ENCODE measurements at places on chromosomes 6 and 20.
A peak's percentile ranks its signal among the peaks of the same experiment; 100 is the strongest.

DNA sequence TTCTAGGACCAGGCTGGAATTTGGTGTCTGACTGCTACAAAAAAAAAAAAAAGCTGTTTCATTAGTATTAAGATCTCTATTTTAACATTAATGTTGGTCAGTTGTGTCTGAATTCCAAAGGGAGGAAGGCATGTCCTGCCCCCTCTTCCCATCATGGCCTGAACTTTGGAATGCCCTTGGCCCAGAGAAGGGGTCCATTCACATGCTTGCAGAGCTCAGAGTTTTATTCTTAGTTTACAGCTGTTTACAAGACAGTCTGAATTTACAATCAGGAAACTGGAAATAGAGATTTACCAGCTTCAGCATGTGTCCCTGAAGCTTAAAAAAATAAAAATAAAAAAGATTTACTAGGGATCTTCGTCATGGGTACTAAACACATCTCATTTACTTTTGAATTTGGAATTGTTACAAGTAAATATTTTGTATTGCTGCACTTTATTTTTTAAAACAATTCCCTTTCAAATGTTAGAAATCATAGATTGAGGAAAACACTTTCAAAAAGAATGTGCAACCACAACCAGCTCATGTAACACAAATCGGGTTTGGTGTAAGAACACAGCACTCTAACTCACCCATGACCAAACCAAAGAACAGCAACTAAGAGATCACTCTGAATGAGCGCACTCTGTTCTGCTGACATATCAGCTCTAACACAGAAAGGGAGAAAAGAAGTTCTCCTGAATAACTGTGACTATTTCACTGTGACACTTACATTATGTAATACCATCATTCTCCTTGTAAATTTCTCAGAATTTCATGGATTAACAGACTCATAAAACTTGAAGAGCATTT is 6.6 kb upstream of the SERPINB6 start:
- no peak for DNase-seq

- no peak for DNase-seq
Measured at GRCh38 chr6:105646391-105646867, 243.5 kb upstream of the PREP start.

DNA sequence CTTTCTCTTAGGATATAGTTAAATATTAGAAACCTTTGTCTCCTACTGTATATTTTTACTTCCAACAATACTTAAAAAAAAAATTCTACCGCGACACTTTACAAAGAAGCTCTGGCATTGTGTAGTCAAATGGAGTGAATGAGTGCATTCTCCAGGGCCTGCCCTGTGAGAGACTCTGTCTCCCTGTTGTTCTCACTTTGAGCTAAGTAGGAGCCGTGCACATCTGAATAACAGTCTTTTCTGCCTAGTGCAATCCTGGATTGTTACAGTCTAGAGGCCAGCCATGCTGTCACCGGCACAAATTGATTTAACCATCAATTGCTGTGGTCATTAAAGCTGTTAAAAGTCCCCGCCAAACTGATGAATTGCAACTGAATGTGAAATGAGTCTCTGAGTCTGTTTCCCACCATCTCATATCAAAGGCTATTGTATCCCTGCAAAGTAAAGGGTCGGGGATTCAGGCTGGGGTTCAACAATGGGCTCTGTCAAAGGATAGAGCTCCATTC is 156.0 kb downstream of the RFPL4B start:
- DNase-seq = no peak

GRCh38 chr20:61556673-61557072 is 304.6 kb downstream of the CDH4 start:
- no peak for DNase-seq

GRCh38 chr6:89352278-89353117 is at the start of gene UBE2J1:
Gene UBE2J1, minus strand, starts transcription at chr6:89352722. Its CDS starts 153 bp downstream, at chr6:89352569.
- peak; percentile 65 for DNase-seq

- DNase-seq = peak; percentile 69
Measured at GRCh38 chr20:62740286-62741141, 31.9 kb downstream of the NTSR1 start.

DNA sequence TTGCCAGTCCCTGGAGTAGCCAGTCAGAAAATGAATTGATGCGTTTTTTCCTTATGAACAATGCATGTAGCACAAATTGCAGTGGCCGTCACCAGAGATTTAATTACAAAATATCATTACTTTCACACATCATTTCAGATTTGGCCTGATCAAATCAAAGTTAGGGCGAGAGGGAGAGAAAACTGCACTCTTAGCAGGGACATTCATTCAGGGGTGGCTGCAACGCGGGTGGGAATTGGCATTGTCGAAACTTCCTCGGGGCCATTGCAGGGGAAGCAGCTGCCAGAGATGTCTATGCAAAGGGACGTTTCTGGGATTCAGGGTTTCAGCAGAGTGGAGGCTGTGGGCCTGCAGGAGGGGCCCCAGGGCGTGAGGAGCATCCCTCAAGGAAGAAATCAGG is 76.5 kb upstream of the TOP1 start:
- no peak for DNase-seq

DNA sequence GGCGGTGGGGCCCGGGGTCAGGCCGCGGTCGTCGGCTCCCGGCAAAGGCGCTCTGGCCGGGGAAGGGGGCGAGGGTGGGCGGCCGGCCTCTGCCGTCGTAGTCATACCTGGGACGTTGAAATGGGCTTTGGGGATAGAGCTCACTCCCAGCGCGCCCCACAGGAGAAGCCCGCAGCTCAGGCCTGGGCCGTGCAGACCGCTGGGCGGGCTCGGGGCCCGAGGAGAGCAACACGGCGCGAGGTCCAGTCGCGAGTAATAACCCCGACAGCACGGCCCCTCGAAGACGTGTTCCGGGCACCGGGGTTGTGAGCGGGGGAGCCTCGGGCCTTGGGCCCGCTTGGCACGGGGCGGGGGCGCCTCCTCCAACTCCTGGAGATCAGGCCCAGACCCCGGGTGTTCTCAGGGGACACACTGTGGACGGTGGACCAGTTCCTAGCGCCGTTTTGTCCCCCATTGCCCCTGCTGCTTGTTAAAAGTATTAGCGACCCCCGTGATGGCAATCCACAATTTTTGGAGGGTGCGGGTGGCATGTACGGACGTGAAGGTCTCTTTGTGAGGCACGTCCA is 10.9 kb downstream of the FOXC1 start:
- no peak for DNase-seq

DNA sequence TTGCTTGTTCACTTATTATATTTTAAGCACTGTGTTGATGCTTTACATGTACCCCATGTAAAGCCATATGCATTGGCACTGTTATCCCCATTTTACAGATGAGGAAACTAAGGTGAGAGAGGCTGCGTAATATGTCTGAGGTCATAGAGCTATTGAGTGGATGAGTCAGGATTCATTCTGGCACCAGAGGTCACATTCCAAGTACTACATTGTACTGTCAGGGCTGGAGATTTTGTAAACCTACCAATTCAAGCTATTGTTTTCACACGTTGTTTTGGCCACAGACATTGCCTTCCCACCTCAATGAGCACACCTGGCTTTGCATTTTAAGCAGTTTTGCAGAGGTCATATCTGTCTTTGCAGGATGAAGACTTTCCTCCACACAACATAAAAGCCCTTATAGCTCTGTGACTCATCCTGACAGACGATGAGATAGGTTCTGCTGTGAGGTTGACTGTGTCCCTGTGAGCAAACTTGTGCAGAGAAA is 33.2 kb downstream of the ANKS1A start:
- DNase-seq = no peak

DNA sequence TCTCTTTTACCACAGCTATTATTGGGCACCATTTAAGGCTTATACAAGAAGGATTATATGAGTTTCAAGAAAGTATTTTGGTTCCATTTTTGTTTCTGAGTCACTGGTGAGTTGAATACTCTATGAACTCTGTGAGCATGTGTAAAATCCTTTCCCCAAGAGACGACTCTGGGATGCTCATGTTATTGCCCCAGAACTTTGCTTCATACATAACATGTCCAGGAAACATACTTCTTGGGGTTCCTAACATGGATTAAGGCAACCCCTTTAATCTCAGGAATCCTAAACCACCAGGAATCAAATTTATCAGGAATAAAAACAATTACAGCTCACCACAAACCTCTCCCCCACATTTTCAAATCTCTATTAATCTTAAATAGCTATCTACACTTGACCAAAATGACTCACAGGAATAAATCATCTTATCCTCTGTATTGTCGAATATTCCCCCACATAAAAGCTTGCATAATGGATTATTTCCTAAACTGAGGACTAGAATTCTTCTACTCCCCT is 117.5 kb upstream of the COL21A1 start:
- no peak for DNase-seq

- DNase-seq = no peak
Measured at GRCh38 chr20:62377615-62378178, 9.2 kb upstream of the RPS21 start.

GRCh38 chr20:51565298-51566144 is 23.0 kb upstream of the NFATC2 start:
- DNase-seq = no peak

GRCh38 chr6:16320533-16321340 is 82.3 kb downstream of the GMPR start:
- no peak for DNase-seq

DNA sequence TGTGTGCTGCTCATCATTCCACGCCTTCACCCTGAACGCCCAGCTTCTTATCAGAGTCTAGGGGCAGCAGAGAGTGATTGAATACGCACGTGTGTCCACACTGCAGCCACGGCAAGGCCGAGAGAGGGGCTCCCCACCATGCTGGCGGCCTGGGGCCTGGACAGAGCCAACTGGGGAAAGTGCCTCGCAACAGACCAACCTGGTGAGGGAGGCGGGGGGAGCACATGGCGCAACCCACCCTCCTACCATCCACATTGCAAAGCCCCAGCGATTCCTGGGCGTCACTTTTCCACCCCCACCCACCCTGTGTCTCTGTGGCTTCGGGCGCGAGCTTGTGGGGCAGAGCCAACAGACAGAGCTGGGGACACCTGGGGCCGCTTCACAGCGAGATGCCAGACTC is 66.4 kb upstream of the DUSP22 start:
- DNase-seq = no peak

- DNase-seq = no peak
Measured at GRCh38 chr6:133542056-133542821, 301.1 kb downstream of the EYA4 start.

GRCh38 chr6:46323312-46323965 is 152.7 kb upstream of the ENPP5 start:
- no peak for DNase-seq

DNA sequence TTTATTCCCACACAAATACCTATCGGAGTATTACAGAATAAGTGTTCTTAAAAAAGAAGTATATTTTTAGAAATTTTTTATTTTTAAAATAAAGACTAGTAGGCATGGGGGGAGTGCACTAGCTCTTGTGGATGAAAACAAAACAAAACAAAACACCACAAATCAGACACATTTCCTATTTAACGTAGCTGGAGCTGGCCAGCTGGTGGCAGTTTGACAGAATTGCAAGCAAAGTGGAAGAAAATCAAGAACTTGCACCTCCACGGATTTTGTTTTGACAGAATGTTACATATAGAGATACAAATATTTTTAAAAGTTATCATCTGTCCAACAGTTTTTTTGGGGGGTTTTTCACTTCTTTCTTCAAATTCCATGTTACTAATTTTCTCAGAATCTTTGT is 63.6 kb upstream of the SNRPB2 start:
- no peak for DNase-seq

- DNase-seq = no peak
Measured at GRCh38 chr6:14467591-14467990, 350.0 kb downstream of the CD83 start.

DNA sequence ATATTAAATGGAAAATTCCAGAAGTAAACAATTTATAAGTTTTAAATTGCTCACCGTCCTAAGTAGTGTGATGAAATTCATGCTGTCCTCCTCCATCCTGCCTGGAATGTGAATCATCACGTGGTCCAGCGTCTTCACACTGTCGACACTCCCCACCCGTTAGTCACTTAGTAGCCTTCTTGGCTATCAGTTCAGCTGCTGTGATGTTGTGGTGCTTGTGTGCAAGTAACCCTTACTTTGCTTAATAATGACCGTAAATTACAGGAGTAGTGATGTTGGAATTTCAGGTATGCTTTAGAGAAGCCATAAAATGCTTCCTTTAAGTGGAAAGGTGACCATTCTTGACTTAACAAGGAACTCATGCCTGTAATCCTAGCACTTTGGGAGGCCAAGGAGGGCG is 25.2 kb downstream of the RIOK1 start:
- no peak for DNase-seq

DNA sequence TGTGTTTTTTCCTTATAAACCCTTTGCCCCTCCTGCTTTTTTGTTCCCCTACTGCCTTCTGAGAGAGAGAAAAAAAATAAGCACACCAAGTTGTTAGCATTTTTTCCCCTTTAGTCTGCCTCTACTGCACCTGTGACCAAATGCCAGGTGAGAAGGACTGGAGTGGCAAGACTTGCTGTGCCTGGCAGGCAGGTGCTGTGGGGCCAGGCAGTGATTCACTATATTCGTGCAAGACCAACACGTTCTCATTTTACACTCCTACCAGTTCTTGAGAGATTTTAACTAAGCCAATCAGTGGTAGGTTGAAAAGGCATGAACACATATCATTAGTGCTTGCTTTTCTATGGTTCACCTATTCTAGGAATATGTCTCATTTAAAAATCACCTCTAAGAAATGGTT is 109.7 kb downstream of the FIG4 start:
- no peak for DNase-seq

DNA sequence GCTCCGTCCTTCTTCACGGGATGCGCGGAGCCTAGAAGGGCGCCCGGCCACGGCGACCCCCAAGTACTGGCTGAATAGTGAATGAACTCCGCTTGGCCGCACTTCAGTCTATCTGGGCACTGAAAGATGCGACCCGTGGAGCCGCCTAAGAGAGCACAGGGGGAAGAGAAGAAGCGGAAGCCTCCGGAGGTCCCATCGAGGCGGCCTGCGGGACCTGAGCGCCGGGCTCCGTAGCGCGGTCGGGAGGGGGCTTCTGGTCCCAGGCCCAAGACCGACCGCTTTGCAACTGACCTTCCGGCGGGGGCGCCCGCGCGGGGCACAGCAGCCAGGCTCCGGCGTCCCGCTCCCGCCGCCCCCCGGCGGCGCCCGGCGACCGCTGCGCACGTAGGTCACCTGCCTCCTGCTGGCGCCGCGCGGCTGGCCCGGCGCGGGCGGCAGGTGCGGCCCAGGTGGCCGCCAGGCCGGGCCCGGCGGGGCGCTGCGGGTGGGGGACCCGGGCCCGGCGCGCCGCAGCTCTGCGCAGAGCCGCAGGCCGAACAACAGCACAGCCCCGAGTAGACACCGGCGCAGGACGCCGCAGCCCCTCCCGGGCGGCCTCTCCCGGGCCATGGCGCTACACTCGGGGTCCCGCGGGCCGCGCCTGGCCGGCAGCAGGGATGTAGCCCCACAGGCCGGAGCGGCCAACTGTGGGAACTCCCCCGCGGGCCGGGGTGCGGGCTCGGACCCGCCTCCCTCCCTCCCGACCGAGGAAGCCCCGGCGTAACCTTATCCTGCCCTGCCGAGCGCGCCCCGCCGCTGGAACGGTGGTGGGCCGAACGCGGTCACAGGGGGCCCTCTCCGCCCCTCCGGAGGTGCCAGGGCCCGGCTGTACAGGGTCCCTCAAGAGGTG is at the start of gene METTL24:
TSS of gene METTL24 (minus strand) at position 686 of the 889 bp plus-strand sequence. CDS start at position 609, 77 bp downstream.
- peak; percentile 4 for DNase-seq

- no peak for DNase-seq
Measured at GRCh38 chr20:25229486-25230165, 18.3 kb upstream of the PYGB start.

Data from stimulated activated CD4-positive, alpha-beta T cell treated with anti-CD3 and anti-CD28 coated beads, Interleukin-12 subunit alpha, Interleukin-12 subunit beta, amount 100 ng/mL, for 4 hours (primary cell).